ENCODE measurements at places on chromosomes 4 and X.

GRCh38 chrX:102966701-102967100 lies 29.6 kb downstream of the RAB40AL start:
- DNase-seq: no peak

DNA sequence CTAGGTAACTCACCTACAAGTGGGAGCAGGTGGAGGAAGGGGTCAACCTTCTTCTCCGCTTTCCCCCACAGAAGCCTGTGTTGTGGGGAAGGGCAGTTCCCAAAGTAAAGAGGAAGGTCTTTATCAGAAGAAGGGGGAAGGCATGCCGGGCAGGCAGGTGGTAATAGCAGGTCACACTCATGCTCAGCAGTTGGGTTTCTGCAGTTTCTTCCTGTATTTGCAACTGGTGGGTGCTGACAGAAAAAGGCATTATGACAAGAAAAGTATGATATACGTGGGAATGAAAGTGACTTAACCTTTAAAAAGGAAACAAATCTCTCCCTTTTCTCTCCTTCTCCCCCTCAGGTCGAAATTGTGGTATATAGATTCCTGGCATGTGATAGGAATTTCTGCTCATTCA lies 3.7 kb downstream of the MTMR1 start:
- no peak for DNase-seq

- DNase-seq: no peak
These were observed 21.4 kb downstream of the PLAC1 start for GRCh38 chrX:134636851-134637250.

GRCh38 chr4:102537269-102537668 lies 36.1 kb downstream of the NFKB1 start:
- no peak for DNase-seq

GRCh38 chr4:16684097-16684496 lies 214.3 kb downstream of the LDB2 start:
- DNase-seq: no peak

DNA sequence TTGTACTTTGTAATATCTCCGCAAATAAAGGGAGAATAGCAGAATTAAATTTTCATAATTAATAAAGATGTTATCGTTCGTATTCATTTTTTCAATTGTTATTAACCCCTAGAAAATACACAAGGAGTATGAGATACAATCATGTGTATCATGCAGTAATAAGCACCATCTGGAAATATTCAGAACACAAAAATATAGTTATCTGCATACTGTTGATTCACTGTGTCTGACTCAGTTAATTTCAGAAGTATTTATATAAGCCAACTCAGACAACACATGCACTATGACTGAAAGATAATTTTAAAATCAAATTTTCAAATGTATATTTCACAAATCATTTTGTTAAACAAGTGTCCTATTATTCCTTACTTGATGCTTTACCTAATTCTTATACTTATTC lies 1954.8 kb downstream of the ARAP2 start:
- DNase-seq: no peak

DNA sequence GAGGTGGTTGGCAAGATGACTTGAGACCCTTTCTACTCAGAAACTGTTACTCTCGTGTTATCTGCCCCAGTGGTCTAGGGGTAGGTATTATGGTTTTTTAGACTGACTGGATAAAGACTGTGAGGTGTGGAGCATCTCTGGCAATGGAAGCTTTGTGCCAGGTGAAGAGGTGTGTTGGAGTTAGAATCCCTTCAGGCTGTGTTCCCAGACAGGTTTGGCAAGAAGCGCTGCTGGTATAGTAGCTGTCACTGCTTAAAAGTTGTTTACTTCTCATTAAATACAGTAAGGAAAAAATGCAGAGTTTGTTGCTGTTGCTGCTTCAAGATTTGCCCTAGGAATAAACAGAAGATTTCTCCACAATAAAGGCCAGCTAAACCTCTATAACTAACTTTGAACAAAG lies 35.3 kb downstream of the AREG start:
- DNase-seq: no peak

DNA sequence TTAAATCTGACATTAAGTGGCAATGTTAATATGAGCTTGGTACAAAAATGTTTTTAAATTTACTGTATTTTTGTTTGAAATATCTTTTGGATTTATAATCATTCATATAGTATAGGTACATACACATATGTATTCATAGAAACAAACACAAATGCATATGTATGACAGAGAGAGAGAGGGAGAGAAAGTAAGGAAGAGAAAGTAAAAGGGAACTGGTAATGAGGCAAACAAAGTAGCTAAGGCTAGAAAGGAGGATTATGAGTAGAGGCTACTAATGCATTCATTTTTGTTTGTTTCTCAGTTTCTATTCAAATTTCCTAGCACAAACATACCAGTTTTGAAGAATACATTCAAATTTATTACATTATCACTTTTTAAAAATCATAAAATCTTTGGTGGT lies 132.4 kb downstream of the GLRA3 start:
- DNase-seq: no peak

- DNase-seq: no peak
These were observed 32.9 kb upstream of the STX18 start for GRCh38 chr4:4574792-4575191.

- no peak for DNase-seq
These were observed 34.4 kb downstream of the AGTR2 start for GRCh38 chrX:116204932-116205331.

GRCh38 chrX:103779141-103779789 lies 2.6 kb downstream of the PLP1 start:
- no peak for DNase-seq

- no peak for DNase-seq
These were observed 7.4 kb downstream of the PCDH18 start for GRCh38 chr4:137524725-137525369.

DNA sequence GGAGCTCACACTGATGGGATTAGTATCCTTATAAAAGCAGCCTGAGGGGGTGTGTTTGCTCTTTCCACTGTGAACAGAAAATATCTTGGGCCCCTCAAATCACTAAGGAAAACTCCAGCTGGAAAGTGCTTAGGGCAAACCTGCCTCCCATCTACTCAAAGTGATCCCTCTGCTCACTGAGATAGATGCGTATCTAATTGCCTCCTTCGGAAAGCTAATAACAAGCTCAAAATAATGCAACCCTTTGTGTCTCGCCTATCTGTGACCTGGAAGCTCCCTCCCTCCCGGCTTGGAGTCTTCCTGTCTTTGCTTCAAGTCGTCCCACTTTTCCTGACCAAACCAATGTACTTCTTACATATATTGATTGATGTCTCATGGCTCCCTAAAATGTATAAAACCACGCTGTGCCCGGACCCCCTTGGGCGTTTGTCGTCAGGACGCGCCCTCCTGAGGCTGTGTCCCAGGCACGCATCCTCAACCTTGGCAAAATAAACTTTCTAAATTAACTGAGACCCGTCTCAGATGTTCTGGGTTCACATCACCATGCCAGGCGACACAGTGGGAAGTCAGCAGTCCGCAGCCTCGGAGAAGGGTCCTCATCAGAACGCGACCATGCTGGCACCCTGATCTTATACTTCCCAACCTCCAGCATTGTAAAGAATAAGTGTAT lies 34.1 kb upstream of the SORCS2 start:
- no peak for DNase-seq

DNA sequence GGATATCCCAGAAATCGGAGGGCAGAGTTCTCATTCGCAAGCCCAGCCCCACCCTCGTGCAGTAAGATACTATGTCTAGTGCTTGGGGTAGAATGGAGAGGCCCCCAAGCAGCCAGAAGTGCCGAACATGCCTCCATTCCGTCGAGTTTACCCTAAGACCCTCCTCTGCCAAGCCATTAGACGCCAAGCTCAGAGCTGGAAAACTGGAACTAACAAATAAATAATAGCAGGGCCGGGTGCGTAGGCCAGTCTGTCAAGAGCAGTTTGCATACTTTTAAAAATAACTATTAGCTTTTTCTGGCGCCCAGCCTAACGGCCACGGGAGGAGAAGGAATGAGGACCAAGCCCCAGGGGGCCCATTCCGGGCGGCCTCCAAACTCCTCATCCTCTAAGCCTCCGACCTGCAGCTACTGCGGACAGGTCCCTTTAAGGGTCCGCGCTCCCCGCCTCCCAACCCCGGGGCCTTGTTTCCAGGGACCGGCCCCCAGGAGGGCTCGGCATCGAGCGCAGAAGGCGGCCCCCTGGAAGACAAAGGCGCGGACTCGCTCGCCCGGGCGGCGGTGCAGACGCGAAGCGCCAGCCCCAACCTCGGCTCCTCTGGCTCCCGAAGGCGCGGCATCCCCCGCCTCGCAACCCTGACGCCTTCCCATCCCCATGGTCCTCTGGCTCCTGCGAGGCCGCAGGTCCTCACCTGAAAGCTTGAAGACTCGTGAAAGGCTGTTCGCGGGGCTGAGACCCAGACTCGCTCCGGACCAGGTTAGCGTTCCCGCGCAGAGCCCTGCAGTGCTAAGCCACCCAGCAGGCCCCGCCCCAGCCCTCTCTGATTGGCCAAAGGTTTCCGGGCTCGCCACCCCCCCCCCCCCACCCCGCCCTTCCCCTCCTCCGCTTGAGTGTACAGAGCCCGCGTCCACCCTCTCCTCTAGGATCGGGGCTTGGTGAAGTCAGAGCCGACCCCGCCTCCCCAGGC lies at the start of gene TMSB15A:
Gene TMSB15A (minus strand): TSS at position 765 of the 967 bp plus-strand sequence.
- peak; percentile 15 for DNase-seq

- no peak for DNase-seq
These were observed 558.4 kb upstream of the IGFBP7 start for GRCh38 chr4:57668621-57669020.

- no peak for DNase-seq
These were observed 114.4 kb downstream of the SH3KBP1 start for GRCh38 chrX:19772822-19773628.

DNA sequence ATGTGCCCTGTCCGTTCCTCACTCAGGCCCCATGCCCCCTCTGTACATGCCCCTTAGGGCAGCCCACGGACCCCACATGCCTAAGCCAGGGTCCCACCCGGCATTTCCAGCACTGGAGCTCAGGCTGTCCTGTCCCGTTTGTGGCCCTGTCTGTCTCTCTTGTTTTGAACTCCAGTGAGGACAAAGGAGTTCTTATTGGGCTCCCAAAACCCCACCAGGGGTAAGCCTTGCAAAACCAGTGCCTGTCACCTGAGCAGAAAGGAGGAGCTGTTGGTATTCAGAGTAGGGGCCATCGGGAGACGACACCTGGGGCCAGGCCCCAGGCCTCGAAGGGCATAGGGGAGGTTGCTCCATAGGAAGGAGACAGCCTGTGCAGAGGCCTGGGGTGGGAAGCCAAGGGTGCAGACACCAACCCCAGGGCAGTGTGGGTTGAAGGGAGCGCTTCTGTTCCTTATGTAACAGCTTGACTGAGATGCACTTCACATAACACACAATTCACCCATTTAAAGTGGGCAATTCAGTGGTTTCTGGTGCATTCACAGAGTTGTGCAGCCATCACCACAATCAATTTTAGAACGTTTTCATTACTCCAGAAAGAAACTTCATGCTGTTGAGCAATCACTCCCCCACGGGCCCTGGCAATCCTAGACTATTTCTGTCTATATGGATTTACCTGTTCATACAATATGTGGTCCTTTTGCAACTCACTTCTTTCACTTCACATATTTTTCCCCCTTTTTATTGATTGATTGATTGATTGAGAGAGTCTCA lies 31.7 kb downstream of the MAN2B2 start:
- DNase-seq: no peak

DNA sequence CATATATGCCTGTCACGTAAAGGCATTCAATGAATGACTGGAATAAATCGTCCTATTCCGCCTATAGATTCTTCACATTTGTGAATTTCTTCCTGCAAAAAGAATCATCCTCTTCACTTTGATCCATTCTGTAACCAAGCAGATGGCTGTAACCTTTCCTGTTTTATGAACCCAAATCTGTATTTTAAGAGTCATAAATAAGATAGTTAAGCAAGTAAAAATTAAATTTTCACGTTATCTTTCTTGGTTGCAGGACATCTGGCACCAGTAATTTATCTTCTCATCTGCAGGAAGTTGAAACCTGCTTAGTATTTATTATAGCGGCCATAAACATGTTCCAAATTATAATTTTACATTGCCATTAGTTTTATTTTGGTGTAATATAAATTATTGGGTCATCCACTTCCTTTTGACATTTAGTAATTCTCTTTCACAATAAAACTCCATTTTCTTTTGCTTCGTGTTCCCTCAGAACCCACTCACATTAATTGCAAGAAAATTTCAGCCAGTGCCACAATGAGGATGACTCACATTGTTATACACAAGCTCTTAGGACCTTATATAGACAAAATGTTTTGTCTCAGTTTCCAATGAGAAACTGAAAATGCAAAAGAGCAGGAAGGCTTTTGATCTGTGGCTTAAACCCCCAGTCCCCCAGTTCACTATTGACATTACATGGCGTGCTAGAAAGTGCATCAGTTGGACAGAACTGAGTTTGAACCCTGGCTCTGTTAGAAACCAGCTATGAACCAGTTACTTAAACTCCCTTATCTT lies 51.1 kb downstream of the TMEM156 start:
- no peak for DNase-seq

DNA sequence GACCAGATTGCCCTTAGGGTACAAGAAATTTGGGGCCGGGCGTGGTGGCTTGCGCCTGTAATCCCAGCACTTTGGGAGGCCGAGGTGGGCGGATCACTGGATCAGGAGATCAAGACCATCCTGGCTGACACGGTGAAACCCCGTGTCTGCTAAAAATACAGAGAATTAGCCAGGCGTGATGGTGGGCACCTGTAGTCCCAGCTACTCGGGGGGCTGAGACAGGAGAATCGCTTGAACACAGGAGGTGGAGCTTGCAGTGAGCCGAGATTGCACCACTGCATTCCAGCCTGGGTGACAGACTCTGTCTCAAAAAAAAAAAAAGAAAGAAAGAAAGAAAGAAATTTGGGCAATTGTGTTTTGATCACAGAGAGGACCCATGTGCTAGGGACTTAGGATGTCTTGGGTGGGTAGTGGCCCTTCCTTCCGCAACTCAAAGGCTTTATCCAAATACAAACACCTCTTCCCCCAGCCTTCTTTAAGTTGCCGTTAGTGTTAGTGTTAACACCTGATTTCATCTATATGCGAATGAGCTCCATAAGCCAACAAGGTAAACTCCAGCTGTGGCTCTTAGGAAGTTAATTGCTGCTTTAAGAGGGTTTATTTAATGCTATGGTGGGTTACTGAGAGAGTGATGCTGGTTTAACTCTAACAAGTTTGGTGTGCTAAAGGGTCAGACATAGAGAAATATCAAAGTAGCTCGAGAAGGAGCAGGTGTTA lies 8.6 kb upstream of the CCDC110 start:
- DNase-seq: no peak

DNA sequence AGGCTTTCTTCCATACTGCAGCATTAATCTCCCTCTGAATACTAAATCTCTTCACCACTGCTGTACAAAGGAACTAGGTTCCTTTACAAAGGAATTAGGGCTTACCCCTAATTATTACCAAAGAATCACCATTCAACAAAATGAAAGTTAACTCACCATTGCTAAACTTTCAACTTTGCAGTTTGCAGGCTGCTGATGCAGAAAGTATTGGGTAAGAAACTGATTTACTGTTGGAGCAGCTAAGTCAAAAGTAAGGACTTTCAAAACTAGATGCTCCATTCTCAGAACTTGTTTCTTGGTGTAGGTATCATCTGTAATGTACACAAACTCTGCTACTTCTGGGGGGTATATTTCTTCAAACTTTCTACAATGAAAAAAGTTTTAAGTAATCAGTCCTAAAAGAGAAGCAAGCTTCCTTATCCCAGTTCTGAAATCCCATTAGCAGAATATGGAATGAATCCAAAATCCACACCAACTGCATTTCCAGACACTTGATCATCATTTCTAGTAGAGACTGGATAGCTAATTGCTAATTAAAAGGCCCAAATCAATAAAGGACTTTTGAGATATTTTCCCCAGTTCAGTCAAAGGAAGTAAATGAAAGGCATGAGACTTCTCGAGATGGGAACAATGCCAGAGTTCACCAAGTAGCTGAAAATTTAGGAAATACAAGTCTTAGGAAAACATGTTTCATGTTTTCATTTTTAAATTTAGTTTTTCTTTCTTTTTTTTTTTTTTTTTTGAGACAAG lies 4.3 kb downstream of the CCNA2 start:
- DNase-seq: no peak
